CD4-positive, alpha-beta T cell treated with Interleukin-2 at 100 ng/mL for 4 hours (primary cell): ENCODE measurements at places on chromosomes 16 and 17.

- peak; percentile 28 for DNase-seq
These were observed 56.4 kb upstream of the SLC25A19 start for GRCh38 chr17:75345514-75346167.

DNA sequence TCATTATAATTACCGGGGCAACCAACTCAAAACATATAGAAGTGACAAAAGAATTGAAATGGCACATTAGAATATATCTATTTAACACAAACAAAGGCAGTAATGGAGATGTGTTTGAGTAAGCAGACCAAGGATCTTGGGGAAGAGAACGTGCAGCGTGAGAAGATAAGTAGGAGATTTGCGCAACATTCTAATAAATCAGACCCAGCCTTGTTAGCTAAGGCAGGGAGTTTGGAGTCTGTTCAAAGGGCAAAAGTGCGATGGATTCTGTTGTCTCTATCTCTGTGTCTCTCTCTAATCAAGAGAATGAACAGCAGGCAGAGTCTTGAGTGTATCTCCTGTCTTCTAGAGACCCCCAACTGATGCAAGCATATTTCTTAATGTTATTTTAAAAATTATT lies 55.0 kb upstream of the FA2H start:
- DNase-seq = no peak

- DNase-seq = no peak
These were observed 16.8 kb downstream of the PDK2 start for GRCh38 chr17:50111673-50112655.

DNA sequence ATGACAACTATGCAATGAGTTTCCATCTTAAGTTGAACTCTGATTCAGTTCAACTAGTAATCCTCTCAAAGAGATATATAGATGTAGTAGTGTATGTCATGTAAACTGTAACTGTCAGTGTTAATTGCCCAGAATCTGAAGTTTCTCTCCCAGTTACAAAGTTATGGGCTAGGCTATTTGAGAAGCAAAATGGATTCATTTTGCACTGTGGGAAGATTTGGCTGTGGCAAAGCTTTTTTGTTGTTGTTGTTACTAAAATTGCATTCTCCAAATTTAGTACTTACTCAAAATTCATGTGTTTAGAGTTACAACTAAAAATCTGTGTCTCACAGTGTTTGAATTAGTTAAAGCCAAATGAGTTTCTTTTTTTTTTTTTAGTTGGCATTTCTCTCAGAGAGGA lies 219.0 kb downstream of the KCNJ2 start:
- DNase-seq = no peak

DNA sequence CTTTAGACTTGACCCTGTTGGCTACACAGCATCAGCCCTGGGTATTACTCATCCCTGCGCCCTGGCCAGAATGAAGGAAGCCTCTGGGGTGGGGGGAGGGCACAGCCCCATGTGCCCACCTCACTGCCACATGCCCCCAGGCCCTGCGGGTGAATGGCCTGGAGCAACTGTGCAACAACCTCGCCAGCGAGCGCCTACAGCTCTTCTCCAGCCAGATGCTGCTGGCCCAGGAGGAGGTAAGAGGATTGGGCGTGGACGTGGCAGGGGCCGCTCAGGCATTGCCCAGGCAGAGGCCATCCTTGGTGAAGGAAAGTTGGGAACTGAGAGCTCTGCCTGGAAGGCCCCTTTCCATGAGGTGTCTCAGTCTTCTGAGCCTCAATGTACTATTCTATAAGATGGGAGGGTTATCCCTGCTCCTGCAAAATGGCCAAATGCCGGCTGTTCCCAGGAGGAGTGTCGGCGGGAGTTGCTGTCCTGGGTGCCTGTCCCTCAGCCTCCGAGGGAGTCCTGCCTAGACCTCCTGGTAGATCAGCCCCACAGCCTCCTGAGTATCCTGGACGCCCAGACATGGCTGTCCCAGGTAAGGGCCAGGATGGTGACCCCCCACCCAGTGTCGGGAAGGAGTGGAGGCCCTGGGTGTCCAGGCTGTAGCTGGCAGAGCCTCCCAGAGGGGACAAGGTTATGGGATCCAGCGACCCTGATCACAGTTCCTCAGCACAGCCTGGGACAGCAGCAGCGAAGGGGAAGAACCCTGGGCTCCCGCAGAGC lies 8.9 kb downstream of the MYO15B start:
- no peak for DNase-seq

- no peak for DNase-seq
These were observed 597.4 kb downstream of the MAF start for GRCh38 chr16:79003026-79003609.

DNA sequence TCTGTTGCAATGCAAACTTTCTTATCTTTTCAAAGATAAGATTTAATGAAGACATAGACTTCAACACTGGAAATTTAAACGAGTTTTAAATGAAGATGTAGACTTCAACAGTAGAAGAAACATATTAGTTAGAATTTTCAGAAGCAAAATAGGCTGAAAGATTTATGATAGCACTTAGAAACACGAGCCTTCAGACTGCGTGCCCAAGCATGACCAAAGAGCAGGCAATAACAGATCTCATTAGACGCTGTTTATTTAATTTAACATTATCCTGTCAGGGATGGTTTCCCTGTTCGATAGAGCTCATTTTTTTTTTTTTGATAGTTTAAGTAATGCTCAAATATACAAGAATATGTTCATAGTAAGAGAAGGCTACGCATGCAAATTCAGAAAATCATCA lies 604.7 kb upstream of the SOX9 start:
- DNase-seq = no peak

- DNase-seq = no peak
These were observed 2.9 kb downstream of the CDIP1 start for GRCh38 chr16:4535627-4536108.

GRCh38 chr17:17513626-17514025 lies 17.4 kb upstream of the RASD1 start:
- no peak for DNase-seq

GRCh38 chr16:50591800-50592771 lies 43.9 kb downstream of the NKD1 start:
- no peak for DNase-seq

- DNase-seq = no peak
These were observed 6.1 kb downstream of the KCNG4 start for GRCh38 chr16:84233748-84234147.

- no peak for DNase-seq
These were observed 8.9 kb upstream of the CACNG1 start for GRCh38 chr17:67035131-67036083.

GRCh38 chr17:38590988-38591758 lies 14.6 kb downstream of the SRCIN1 start:
- DNase-seq = no peak

- DNase-seq = no peak
These were observed 42.5 kb downstream of the KSR1 start for GRCh38 chr17:27498615-27499309.

DNA sequence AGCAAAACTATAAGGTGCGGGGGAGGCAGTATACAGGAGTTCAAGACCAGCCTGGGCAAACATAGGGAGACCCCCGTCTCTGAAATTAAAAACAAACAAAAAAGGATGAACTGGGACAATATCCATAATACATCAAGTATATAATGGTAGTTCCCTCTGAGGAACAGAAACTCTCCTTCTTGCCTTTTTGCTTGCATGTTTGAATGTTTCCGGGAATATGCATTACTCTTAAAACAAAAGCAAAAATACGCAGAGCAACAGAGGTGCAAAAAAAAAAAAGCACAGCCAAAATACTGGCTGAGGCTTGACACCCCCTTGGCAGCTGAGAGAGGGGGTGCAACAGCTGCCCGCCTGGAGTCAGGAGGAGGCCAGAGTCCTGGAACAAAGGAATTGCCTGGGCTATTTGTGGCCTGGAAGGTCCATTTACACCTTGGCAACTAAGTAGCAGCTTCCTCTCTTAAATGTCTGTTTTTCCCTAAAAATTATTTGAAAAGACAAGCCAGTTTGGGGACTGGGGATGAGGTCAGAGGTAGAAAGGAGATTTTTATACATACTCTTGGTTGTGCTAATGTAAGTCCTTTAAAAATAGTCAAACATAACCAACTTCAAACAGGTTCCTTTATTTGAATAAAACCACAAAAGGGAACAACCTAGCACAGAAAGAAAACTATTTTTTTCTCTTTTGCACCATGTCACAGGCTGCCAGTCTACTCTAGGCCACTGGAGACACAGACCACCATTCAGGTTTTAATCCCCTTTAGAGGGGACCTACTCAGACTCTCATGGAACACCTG lies 19.5 kb downstream of the USP7 start:
- DNase-seq = no peak

DNA sequence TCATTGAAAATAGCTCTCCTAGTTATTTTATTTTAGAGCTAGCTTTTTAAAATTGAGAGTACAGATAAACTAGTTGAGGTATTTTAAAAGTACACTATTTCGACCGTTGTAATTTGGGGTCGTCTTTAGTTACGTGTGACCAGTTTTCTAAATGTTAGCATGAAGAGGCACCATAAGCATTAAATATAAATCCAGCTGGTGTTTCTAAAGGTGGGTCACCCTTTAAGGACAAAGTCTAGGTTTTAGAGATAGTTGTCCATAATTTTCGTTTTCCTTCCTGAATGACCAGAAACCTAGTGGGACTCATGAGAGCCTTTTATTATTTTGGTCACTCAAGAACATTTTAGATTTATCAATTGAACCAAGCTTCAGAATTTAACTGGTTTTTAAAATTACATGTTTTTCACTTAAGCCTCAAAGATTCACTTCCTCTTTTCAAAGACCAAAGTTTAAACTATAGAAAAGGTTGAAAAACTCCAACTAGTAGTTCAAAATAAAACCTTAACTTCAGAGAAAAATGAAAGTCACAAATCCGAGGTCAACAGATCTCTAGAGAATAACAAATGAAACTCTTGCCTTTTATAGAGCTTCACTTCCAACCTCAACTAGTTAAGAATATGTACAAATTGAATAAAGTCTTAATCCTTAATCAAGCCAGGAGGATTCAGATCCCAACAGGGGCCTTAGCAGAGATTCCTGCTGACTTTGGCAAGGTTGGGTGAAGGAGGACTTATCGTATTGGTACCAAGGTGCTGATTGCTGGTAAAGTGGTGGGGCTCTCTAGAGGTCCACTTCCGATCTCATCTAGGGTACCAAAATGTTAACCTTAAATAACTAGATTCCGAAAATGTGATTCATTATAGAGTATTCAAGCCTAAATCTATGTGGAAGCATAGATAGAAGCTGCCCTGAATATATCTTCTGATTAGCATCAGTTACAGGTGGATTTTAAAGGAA lies 32.5 kb downstream of the PHKB start:
- no peak for DNase-seq

DNA sequence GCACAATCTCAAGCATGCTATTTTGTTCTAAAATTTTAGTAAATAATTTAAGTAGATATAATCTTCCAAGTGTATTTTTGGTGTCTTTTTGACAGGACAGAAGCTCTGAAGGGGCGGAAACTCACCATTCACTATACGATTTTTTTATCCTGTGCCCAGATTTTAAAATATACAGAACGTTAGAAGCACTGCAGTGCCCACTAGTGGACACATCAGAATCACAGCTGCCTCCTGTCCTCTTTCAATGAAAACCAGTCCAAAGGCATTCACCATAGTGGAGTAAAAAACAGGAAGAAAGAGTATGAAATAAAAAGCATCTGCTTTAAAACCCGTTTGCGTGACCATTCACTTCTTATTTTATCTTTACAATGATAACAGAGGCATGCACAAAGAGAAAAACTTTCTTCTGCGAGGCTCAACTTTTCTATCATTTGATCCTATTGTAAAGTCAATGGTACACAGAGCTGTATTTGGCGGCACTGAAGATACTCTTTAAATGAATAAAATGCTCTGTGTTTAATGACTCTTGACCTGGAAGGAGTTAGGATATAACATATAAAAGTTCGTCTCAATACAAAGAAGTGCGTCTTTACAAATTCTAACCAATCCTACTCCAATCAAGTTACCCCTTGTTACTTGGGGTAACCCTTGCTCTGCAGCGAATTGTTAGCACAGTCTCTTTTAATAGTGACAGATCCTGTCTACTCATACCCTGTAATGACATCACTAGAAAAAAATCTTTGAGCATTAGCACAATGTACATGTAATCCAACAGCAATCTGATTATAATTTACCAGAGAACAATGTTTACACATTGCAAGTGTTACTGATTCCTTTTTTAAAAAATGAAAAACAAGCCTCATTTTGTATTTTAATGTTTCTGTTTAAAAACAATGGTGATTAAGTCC lies 339.8 kb upstream of the PSMD7 start:
- DNase-seq = peak; percentile 4

DNA sequence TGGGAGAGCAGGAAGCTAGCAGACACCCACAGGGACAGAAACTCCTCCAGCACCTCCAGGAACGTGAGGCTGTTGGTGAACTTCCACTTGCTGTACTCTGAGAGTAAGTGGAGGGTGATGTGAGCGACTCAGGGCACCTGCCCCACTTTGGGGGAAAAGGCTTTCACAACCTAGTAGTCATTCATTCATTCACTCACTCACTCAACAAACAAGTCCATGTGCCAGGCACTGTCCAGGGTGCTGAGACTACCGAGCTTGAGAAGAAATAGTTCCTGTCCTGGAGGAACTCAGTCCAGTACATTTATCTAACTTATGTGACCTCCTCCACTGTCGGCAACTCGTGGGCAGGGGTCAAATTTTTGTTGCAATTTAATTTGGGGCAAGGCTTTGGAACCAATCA lies 26.6 kb downstream of the LGALS9 start:
- no peak for DNase-seq

- DNase-seq = peak; percentile 91
These were observed at the start of gene XYLT2 for GRCh38 chr17:50345432-50346312. Gene XYLT2 (plus strand): TSS chr17:50346126. CDS start chr17:50346141, 15 bp downstream.

DNA sequence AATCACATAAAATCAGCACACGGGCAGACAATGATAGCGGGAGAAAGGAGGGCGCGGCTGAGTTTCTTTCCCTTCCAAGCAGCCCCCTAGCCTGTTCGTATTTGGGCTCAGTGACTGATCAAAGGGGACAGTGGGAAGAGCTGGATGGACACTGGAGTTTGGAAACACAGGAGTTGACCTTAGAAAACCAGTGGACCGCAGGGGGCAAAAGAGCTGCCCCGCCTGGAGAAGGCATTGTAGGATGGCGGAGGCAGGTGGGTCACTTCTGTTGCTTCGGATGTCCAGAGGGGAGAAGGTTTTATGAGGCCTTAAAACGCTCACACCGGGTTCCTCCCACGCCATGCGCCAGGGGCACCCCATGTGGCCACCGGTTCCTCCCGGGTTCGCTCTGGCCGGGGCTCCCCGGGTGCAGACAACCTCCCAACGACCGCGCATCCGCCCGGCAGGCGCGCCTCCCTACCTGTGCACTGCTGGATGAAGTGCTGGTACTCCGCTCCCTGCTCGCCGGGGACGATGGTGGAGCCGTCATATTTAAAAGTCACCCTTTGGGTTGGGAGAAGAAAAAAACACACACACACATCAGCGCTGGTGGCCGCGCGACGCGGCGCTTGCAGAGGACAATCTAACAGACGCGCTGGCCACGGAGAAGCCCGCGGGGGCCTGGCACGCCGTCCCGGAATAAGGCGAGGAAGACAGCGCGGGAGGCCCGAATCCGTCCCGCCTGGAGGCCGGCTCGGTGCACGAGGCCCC lies 662 bp downstream of the COTL1 start:
- DNase-seq = no peak

- no peak for DNase-seq
These were observed 59.3 kb upstream of the KSR1 start for GRCh38 chr17:27396941-27397340.

DNA sequence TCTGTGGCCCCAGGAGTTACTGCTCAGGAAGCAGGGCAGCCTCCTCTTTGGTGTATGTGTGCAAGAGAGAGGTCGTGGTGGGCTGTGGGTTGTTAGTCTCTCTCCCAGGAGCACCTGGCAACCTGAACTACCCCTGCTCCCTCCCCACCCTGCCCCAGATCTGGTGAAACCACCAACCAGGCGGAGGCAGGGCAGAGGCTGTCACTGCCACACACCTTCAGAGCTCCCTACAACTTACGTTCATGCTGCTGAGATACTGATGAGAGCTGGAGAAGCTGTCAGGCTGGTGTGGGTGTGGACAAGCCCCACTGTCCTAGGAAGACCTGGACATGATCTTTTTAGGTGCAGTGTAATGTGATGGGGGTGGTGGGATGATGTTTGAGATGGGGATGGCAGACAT lies 24.3 kb downstream of the GOSR2 start:
- DNase-seq = no peak
